Activated CD4-positive, alpha-beta T cell treated with anti-CD3 and anti-CD28 coated beads, Interleukin-2, amount 50 U/mL, for 4 hours (primary cell): ENCODE measurements at places on chromosomes 7 and 10.

DNA sequence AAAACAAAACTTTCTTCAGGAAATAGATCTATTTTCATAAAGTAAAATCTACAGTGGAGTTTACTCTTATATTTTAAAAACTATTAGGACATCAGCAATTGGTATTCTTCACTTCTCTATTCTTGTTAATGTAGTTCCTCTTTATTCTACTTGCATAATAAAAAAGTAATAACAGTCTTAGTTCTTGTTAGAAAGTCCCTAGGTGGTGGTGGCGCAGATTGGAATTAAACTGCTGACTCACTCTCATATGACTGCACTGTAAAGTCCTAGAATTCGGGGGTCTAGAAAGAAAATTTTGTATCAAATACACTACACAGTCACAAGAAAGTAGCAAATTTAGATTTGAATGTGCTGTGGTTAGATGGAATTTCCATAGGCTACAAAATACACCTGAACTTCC lies 44.6 kb upstream of the TES start:
- DNase-seq, result no peak

- no peak for DNase-seq
These were observed 882.2 kb downstream of the TYW1 start for GRCh38 chr7:67878808-67879207.

DNA sequence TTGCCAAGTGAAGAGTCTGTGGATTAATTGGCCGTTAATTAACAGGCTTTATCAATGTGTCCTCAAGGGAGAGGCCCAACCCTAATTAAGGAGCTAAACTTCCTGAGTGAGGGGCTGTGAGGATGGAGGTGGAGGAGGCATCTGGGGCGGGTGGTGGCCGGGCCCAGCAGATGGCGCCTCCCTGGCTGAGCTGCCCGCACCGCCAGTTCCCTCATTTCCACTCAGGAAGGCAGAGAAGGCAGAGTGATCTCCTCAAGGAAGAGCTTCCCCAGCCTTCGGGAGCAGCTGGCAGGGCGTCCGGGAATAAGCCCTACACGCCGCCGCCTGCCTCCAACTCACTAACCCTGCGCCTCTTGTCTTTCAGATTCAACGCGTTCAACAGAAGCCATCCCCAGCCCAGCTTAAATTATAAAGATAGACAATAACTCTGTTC lies 112.2 kb downstream of the CYTH3 start:
- DNase-seq, result no peak

GRCh38 chr7:46186131-46186530 lies 265.1 kb upstream of the IGFBP3 start:
- DNase-seq, result no peak
